Smooth muscle cell of the pulmonary artery (primary cell): ENCODE measurements at places on chromosomes 6 and 20. TPM values are rescaled to one million over a fixed set of nuclear protein-coding genes. Genes with fewer than 3 reads are reported as not detected.

Gene RIN2
- 31.5 and 50.4 TPM in 2 replicates for total RNA-seq

Gene EYA2
- total RNA-seq: 0.03 and 0.07 TPM in 2 replicates

Gene DNAH8
- total RNA-seq: under 0.01 TPM in 1 of 2 replicates, not detected in the other

Gene AGER
- 0.30 and 0.33 TPM in 2 replicates for total RNA-seq

Gene APOM
- 1.0 and 1.6 TPM in 2 replicates for total RNA-seq

Gene CLVS2
- total RNA-seq: not detected in 2 replicates
